ENCODE measurements at places on chromosomes 3 and 15.

- no peak for DNase-seq
Measured at GRCh38 chr3:58639842-58640241, 26.7 kb downstream of the FAM3D start.

- no peak for DNase-seq
Measured at GRCh38 chr3:191962324-191962723, 501.4 kb downstream of the PYDC2 start.

- DNase-seq, result no peak
Measured at GRCh38 chr3:172717493-172718088, 6.7 kb upstream of the NCEH1 start.

GRCh38 chr3:119401069-119401468 is 62.3 kb downstream of the TMEM39A start:
- DNase-seq, result no peak

DNA sequence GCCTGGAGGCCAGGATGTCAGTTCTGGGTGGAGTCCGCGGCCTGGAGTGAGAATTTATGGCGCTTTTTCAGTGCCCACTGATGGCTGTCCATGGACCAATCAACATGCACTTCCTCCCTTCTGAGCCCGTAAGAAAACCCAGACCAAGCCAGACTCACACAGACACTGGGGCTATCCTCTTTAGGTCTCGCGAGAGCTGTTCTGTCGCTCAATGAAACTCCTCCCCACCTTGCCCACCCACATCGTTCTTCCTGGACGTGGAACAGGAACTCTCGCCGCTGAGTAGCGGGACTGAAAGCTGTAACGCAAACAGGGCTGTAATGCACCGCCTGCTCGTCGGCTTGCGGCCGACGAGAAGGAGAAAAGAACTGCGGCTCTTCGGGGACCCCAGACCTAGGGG is 833.0 kb upstream of the CADM2 start:
- no peak for DNase-seq

DNA sequence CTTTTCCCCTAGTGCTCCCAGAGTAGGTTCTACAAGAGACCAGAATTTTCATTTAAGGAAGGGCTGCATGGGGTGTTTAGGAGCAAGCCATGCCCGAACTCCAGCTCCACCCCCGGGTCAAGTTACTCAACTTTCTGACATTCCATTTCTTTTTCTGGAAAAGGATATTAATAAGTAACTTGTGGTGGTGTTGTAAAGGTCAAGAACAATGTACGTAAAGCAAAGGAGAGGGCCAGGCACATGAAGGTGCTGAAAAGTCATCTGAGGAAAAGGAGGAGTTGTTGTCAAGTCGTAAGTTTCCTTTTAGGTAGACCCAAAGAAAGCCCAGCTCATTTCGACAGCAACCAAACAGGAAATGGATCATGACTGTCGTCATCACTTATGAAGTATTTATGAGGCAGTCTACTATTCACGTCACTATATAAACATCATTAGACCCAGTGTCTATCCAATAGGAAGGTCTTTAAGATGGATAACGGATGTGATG is 319.6 kb upstream of the IL12A start:
- DNase-seq, result no peak

GRCh38 chr15:70266412-70267121 is 168.8 kb upstream of the TLE3 start:
- no peak for DNase-seq

GRCh38 chr3:79038636-79039035 is 729.2 kb downstream of the ROBO1 start:
- DNase-seq, result no peak

DNA sequence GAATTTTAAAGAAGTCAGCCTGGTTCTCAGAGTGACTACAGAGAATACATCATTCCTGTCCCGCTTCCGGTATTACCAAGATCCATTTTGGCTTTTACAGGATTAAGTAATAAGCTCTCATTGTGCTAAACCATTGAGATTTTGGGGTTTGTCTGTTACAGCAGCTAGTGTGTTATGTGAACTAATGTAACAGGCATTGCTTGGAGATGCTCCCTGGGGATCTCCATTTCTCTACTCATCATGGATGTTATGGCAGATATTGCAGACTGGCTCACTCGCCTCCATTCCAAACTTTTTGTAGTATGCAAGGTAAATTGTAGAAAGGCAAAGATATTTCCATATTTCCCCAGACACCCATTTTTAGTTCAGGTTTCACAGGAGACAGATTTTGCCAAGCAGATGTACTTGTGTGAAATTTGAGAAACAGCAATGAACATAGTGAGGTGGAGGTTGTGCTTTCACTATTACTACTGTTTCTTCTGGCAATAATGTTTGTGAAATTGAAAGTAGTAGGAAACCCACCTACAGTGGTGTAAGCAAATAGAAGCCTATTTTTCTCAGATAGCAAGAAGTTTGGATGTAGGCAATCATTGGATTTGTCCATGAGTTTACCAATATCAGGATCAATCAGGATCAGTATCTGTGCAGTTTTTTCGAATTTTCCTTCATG is 177.1 kb upstream of the GALNT15 start:
- DNase-seq, result no peak

- DNase-seq, result peak; percentile 1
Measured at GRCh38 chr3:188788621-188789081, 383.1 kb upstream of the TPRG1 start.

GRCh38 chr3:16318176-16318575 is 53.2 kb downstream of the OXNAD1 start:
- no peak for DNase-seq

GRCh38 chr3:153621953-153622352 is 459.9 kb downstream of the RAP2B start:
- no peak for DNase-seq

DNA sequence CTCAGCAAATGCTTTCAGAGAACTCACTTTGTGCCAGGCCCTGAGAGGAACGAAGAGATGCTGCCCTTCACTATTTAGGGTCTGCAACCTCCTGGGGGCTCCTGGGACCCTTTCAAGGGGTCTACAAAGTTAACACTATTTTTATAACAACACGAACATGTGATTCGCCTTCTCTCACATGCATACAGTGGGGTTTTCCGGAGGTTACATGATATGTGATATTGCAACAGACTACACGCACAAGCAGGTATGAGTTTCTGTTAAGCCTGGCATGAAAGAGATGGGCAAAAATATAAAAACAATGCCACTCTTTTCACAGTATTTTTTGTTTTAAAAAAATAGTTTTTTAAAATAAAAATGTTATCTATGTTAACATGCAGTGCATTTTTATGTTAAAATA is 10.3 kb downstream of the STARD5 start:
- DNase-seq, result no peak

DNA sequence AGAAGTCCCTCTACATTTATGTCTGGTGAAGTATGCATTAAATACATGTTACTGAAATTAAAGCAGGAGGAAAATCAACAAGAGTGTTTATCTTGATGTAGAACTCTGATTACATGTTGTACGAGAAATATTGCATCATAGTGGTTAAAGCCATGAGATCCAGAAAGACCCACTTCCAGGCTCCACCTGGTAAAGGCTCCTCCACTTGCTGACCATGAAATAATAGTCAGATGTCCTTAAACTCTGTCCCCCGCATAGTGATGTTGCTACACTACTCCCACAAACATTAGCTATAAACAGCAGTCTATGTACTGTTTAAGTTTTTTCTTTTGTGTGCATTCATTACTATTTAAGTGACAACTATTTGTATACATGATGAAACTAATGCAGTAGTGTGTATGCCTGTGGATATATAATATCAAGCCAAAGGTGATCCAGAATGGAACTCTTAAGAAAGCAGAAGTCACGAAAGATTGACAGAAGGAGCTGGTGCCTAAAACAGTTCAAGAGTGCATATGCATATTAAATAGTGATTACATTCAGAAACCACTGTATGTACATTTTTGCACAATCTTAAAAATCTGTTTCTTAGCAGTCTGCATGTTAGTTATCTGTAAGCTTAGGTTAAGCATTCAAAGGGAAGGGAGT is 264.4 kb upstream of the KCNMB2 start:
- DNase-seq, result no peak

DNA sequence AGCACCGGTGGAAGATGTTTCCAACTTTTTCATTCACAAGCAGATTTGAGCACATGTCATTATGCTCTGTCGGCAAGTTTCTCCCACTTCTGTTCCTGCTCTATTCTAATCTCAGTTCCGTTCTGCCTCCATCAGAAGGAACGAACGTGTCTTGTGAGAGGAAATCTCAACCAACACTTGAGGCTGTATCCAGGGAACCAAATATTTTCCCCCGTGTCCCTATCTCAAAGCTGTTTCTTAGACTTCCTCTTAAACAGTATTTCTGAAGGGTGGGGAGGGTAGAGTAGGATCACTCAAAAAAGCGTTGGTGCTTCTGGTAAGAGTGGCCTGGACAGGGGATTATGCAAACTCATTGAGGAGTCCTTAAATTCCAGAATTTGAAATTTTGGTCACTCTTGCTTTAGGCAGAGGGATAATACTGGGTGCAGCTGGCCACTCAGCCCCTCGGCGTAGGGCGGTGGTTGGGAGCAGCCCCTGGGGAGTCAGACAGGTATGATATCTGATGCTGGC is 54.9 kb downstream of the FRMD4B start:
- DNase-seq, result no peak

GRCh38 chr3:120168038-120168437 is 73.8 kb upstream of the GSK3B start:
- DNase-seq, result no peak

All from activated T-helper 1 cell treated with Interleukin-2 at 50 U/mL for 16 hours (primary cell).